ENCODE measurements at places on chromosomes 6 and 20.

- DNase-seq, result no peak
Measured at GRCh38 chr6:43107344-43108062, 31.4 kb downstream of the PTK7 start.

DNA sequence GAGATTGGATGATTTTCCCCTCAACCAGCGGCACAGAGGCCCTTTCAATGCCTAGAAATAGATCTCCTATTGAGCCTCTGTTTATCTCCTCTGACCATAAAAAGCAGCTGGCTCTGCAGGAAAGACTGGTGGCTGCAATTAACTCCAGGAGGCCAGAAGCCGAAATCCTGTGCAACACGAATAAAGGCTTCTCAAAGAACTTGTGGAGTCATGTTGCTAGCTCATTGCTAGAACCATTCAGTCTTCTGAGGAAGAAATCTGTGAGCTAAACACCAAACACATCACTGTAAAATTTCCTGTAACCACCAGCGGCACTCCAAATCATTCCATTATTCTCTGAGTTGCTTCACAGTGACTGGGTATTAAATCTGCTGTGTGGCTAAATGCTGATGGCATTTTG is 49.1 kb upstream of the TPD52L1 start:
- no peak for DNase-seq

DNA sequence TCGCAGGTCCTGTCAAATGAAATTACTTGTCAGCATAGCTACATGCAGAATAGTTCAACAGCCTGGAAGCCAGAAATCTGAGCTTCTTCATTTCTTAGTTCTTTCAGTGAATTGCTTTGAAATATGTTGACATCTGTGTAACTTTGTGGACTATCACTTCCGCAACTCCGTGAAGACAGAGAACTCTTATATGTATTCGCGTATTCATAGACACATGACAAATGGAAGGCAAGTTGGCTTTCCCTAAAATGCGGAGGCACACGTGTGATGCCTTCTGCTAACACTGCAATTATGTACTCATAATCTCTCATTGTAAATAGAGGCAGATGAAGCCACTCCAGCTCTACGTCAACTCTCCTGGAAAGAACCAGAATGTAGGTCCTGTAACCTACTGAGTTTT is 701.5 kb downstream of the PRKN start:
- DNase-seq, result no peak

DNA sequence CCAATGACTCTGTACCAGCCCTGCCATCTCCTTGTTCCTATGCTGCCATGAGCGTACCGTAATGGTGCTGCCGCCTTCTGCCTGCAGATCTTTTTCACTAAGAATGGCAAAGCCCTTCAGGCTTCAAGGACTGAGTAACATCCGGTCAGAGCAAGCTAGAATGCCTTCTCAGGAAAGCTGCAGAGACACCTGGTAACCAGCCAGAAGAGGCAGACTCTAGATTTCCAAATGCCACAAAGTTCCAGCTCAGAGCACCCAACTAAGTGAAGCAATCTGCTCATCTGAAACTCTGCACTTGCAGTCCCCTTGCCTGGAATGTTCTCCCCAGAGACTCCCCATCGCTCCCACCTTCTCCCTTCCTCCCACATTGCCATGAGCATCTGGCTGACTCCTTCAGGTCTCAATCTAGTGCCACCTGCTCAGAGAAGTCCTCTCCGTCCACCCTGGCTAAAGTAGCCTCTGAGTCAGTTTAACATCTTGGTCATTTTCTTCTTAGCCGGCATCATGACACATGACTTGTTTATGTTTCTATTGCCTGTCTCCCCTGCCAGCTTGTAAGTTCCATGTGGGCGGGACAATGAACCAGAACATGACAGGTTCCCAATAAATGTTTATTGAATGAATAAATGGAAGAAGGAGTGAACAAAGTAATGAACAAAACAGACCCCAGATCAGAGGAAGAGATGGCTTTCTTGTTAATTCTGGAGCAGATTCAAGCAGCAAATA is 6.9 kb upstream of the OCSTAMP start:
- no peak for DNase-seq

- no peak for DNase-seq
Measured at GRCh38 chr6:44297063-44298038, 15.8 kb downstream of the AARS2 start.

DNA sequence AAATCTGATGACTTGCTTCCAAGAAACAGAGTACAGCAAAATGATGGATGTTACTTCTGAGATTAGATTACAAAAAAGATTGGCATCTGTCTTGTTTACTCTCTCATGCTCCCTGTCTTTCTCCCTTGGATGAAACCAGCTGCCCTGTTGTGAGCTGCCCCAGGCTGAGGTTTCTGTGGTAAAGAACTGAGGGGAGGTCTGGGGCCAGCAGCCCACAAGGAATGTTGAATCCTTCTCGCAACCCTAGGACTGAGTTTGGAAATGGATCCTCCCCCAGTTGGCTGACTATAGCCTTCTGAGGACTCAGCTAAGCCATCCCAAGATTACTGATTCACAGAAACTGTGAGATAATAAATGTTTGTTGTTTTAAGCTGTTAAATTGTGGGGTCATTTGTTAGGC is 5.6 kb upstream of the HECA start:
- no peak for DNase-seq

- no peak for DNase-seq
Measured at GRCh38 chr20:22430154-22430745, 154.1 kb downstream of the FOXA2 start.

DNA sequence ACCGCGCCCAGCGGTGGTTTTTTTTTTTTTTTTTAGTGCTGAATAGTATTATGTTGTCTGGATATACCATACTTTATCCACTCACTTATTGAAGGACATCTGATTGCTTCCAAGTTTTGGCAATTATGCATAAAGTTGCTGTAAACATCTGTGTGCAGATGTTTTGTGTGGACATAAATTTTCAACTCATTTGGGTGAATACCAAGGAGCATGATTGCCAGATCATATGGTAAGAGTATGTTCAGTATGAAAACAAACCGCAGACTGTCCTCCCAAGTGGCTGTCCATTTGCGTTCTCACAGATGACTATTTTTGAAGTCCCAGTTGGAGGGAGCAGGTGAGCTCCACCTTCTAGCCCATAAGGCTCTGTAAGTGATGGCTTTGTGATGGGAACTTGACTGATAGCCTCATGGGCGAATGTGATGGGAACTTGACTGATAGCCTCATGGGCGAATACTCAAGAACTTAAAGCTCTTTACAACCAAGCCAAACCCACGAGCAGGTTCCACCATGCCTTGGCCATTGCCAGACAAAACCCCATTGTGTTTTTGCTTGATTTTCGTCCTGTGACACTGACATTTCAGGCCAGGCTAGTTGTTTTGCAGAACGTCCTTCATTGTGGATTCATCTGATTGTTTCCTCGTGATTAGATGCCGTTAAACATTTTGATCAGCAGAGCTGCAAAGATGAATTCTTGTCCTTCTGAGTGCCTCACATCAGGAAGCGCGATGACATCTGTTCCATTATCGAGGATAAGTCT is 51.0 kb downstream of the ZBTB2 start:
- no peak for DNase-seq

- DNase-seq, result no peak
Measured at GRCh38 chr6:74750826-74751225, 455.0 kb downstream of the COL12A1 start.

GRCh38 chr6:72739368-72739779 is 117.5 kb downstream of the KCNQ5 start:
- DNase-seq, result no peak

DNA sequence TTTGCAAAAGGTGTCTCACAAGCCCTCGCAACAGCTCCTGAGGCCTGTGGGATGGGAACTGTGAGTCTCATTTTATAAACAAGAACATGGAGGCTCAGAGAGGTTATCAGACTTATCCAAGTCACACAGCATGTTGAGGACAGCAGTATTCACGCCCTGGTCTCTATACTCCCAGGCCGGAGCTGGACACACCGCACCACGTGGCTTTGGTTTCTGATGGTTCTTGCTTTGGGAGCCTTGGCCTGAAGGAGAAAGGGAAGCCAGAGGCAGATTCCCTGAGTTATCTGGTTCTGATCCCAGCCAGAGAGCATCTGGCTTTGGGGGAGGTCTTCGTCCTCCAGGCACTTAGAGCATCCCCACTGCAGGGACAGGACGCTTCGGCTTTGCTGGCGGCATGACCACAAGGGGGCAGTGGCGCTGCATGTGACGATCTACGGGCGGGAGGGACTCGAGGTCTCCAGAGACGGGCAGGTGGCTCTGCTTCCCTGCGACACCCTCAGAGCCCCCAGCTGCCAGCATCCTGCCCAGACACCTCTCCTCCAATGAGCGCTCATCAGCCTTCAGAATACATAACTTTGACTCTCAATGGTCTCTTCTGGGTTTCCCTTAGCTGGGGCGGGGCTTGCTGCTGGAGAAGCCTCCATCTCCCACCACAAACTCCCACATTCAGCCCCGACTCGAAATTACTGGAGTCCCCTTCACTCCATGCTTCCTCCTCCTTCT is 51.4 kb upstream of the SAYSD1 start:
- DNase-seq, result peak; percentile 76

DNA sequence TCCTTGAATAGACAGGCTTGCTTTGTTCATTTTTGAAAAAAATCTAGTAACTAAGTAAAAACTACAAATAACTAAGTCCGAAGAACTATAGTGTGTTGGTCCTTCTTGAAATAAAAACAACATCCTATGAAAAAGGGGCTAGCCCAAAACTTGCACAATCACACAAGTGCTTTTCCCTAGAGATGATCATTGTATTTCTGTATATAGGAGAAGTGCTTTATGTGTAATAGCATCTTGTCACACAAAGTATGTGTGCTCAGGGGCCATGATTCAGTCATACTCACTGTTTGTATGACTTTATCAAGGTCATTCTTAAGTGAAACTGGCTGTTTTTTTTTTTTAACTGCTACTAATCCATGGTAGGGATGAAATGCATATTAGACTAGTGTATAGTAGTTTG is 179.8 kb downstream of the DTNBP1 start:
- no peak for DNase-seq

All from NCI-H1694 (cell line).